ENCODE measurements at places on chromosomes 5 and 9.

DNA sequence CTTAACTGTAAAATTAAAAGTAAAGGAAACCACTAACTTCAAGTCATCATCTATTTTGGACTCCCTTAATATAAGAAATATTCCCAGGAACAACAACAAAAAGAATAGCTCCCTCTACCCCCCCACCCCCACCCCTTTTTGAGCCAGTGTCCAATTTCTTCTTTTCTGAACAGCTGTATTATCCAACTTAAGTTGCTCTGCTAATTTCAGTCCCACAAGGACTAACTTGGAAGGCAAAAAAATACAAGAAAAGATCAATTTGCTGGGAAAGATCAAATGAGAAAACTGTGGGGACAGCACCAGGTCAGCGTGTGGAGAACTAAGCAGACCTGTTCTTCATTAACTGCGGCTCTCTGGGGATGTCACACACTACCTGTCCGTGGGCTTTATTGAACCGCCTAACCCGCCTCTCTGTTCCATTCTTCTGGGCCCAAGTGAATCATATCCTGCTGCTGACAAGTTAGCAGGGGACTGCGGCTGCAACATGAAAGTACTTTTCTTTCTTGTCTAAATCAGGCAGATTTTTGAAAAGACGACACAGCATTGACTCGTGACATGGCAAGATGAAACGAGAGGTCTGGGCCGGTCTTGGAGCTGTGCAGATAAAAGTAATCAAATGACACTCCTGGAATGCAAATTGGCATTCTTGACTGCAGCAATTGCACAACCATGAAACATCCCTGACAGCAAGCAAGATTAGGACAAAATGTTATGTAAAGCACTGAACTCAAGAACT is 2.7 kb downstream of the BNC2 start:
- DNase-seq = no peak

DNA sequence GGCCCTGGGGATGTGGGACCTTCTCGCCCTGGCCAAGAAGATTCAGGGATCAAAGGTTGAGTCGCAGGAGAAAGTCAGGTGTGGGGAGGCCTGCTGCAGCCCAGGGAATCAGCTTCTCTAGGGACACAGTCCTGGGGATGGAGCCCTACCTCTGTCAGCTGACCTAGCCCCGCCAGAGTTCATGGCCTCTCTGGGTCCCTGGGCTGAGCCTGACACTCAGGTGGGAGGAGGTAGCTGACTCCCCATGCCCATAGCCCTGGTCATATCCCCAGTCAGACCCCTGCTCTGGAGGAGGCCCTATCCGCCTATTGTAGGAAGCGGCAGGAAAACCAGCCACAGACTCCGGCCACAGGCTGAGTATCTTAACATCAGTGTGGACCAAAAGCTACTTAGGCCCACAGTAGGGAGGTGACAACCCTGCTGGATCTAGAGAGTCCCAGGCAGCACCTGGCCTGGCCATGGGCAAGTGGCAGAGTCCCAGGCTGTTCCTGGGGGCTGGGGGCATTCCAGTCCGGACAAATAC is 15.0 kb upstream of the MRNIP start:
- no peak for DNase-seq

DNA sequence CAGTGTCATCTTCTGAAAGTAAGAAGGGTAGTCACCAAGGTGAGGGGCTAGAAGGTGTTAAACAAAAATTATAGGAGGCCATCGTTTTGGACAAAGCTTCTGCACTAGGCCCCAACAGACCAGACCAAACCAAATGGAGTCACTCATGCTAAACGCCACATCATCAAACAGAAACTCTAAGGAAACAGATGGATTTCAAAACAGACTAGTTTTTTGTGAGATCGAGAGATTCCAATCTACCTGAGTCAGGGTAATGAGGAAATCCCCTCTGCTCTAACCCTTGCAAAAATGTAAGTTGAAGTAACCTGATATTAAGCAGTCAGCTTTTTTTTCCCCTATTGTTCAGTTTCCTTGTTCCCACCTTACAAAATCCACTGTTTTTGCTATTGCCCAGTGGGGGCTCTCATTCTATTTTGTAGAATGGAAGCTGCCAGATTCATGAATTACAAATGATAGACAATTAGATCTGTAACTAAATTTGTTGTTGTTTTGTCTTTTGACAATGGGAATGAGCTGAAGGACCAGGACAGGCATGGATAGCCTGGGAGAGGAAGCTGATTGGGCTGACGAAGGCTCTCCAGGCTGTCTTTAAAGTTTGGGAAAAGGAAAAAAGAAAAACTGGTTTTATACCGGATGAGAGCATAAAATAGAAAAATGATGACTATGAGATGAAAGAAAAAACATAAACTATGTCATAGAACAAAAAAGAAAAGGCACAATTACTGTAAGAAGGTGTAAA is 94.7 kb upstream of the ADAMTSL1 start:
- DNase-seq = no peak

- DNase-seq = no peak
Observed at GRCh38 chr9:97761056-97761598, 64.0 kb upstream of the XPA start.

GRCh38 chr9:14399756-14400657 is 86.1 kb upstream of the NFIB start:
- DNase-seq = no peak

DNA sequence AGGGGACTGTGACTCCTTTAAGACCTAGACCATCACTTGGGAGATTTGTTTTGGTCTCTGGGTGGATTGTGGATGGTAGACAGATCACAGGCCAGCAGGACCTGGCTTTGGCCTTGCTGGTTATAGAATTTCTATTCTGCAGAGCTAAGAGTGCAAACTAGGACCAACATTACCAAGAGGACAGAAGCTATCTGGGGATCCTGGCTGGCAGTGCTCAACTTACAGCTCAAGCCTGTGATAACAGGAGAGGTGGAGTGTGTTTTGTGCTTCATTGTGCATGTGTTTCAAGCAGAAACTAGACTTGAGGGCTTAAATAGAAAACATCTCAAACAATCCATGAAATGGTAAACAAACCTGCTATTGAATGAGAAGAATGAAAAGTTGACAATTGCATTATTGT is 106.7 kb downstream of the ZNF462 start:
- DNase-seq = no peak

GRCh38 chr5:95782181-95782580 is 40.3 kb downstream of the GLRX start:
- DNase-seq = no peak

DNA sequence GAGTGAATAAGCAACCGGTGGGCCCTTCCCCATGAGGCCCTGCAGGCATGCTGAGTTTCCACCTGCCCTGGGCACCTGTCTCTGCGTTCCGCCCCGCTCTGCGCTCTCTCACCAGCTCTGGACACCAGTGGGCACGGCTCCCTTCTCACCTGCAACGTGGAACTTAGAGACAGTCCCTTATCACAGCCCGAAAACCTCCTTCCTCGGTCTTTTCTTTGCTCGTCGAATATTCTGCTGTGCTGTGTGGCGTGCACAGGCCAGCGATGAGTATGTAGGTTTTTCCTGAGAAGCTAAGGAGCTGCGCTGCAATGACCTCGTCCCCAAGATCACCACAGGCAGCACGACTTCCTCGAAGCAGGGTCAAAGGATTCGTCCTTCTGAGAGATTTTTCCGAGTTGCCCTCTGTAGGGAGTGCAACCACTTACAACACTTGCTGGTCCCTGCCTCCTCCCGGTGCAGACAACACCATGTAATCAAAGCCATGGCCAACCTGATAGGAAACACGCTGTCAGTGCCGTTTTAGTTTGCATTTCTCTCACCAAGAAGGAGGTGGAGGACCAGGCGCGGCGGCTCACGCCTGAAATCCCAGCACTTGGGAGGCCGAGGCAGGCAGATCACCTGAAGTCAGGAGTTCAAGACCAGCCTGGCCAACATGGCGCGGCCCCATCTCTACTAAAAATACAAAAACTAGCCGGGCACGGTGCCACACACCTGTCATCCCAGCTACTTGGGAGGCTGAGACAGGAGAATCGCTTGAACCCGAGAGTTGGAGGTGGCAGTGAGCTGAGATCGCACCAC is 27.2 kb upstream of the NOTCH1 start:
- no peak for DNase-seq

- DNase-seq = no peak
Observed at GRCh38 chr9:36101916-36102741, 34.4 kb upstream of the GLIPR2 start.

DNA sequence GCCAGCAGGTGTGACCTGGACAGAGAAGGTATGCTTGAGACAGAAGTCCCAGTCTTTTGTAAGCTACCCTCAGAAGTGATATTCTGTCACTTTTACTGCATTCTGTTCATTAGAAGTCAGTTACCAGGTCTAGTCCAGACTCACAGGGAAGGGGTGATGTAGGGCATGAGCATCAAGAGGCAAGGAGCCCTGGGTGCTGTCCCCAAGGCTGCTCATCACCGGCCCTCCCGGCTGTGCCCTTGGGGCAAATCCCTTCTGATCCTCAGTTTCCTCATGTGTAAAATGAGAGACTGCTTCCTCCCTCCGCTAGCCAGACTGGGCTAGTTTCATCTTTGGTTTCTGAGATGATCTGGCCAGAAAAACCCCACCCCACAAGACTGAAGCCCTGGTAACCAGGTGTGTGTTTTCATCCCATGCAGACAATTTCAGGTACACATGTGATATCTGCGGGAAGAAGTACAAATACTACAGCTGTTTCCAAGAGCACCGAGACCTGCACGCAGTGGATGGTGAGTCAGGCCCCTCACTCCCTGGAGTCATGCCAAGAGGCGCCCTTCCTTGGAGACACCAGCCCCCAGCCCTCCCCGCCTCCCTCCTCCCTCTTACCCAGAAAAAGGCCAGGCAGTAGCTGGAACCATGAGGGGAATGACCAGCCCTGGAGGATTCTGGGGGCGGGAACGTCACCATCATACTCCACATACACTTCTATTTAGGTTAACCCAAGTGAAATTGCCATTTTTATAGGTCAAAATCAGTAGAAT is 71.0 kb downstream of the AMBP start:
- DNase-seq = no peak

- DNase-seq = no peak
Observed at GRCh38 chr9:131728961-131729360, 10.9 kb downstream of the RAPGEF1 start.

DNA sequence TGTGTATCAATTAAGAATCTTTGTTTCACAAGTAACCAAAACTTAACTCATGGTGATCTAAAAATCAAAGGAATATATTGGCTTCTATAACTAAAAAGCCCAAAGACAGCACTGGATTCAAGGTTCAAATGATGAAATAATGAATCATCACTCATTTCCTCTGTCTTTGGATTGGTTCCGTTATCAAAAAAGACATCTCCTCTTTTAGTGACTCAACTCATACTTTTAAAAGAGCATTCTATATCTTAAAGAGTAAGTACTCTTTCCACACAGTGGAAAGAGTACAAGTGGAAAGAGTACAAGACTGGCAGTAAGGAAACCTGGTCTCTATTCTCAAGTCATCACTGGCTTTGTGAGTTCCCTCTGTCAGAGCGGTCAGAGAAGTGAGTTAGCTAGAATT is 141.4 kb upstream of the NMUR2 start:
- no peak for DNase-seq

DNA sequence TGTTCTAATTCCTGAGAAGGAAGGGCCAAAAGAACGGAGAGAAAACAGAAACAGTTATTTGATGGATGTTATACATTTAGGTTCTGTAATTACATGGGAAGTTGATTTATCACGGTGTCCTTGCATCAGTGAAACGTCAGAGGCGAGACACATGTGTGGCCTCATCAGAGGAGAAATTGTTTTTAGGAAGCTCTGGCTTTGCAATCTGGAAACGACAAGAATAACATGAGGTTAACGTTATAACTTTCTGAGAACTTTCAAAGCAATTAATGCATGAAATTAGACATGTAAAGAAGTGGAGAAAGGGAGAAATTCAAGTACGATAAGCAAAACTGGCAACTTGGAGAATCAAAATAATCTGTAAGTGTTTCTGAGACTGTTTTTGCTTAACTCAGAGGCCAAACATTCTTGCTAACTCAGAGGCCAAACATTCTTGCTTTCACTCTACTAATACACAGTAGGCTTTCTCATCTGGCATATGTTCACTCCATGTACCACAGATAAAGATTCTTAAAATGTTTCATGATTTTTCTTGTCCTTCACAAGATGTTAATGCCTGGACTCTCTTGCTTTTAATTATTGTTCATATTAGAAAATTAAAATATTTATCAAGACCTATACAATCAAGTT is 933.0 kb downstream of the TLE4 start:
- DNase-seq = no peak

- no peak for DNase-seq
Observed at GRCh38 chr5:94072116-94072515, 330.7 kb upstream of the POU5F2 start.

DNA sequence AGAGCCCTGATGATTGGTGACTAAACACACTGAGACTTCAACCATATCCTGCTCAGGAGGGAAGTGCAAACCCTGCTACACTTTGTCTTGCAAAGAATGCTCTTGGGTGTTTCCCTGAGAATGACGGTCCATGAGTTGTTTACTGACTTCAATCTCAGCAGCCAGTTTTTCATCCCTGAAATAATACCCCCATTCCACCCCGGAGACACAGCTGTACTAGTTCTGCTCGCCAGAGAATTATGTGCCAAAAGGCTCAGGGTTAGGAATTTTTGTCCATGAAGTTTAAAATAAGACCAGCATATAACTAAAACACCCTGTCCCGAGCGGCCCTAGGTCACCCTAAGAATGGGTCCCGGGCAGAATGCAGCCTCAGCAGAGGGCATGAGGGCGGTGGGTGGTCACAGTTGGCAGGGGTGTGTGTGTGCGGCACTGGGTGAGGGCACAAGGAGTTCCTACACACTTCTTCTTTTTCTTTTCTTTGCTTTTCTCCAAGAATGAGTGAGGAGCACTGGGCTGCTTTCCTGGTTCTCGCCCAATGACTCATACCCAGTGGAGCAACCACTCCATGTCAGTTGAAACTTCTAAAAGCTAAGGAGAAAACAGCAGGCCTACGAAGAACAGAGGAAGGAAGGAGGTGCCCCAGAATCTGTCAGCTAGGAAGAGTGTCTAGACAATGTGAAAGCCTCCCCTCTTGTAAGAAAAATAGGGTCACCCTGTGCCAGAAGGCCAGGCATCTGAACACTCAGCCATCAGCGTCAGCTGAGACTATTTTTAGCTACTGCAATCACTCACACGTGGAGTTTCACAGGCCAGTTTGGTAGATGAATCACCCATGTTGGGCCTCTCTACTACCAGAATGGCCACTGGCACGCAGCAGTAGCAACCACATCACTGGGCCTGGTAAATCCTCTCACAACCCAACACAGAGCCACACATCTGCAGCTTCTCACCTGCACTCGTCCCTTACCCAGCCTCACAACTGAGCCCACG is 105.9 kb downstream of the DPYSL3 start:
- DNase-seq = no peak

GRCh38 chr5:146878476-146879172 is at the start of gene PPP2R2B:
Gene PPP2R2B, minus strand, starts transcription at chr5:146878757.
- DNase-seq = peak; percentile 83

GRCh38 chr9:994005-994404 is 17.6 kb downstream of the DMRT3 start:
- DNase-seq = no peak

GRCh38 chr5:173760461-173761177 is 127.5 kb upstream of the CPEB4 start:
- no peak for DNase-seq

DNA sequence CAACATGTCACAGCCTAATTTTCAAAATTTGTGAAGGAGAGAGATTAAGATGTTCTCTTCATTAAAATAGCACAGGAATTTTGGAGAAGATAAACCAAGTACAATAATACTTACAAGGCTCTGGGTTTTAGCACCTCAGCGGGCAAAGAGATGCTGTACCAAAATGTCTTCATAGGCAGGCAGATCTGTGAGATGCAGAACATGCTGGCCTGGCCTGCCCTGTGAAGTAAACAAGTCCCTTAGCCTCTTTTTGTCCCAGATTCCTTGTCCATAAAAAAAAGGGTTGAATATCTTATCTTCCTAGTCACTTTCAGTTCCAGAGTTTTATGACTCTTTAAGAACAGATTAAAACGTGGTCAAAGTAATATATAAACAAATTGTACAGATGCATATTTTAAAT is 53.0 kb upstream of the C6 start:
- DNase-seq = no peak
